ENCODE measurements at places on chromosomes 6 and 20.

GRCh38 chr6:43510827-43511163, 649 bp upstream of the LRRC73 start:
- no peak for DNase-seq

DNA sequence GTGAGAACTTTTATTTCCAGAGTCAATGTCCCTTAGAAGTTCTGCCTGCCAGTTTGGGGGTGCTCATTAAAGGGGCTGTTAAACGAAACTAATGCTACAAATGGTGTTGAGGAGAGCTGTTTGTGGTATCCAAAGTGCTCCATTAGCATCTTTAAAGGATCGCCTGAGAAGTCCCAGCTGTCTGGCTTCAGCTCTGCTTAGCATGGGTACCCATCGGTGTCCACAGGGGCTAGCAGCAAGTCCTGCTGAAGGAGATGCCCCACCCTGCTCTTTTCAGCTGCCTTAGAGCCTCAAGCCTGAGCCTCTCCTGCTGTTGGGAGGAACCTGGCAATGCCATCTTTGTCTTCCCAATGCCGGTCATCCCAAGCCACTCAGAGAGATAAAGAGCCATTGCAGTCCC, 111.1 kb downstream of the FOXO3 start:
- no peak for DNase-seq

DNA sequence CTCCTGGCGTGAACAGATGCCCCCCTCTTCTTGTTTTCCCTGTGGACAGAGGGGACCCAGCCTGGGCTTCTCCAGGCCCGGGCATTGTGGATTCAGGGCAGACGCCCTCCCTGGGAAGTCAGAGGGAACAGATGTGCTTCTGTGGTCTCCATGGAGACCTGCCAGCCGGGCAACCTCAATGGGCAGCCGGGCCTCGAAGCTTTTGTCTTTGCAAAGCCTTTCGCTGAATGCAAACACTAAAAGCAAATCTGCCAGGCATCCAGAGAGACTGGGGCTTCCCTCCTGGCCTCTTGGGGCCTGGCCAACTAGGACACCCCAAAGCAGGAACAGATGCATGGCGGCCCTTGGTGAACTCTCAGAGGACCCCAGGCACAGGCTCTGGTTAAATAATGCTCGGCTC, 370.0 kb upstream of the SULF2 start:
- DNase-seq, result no peak

DNA sequence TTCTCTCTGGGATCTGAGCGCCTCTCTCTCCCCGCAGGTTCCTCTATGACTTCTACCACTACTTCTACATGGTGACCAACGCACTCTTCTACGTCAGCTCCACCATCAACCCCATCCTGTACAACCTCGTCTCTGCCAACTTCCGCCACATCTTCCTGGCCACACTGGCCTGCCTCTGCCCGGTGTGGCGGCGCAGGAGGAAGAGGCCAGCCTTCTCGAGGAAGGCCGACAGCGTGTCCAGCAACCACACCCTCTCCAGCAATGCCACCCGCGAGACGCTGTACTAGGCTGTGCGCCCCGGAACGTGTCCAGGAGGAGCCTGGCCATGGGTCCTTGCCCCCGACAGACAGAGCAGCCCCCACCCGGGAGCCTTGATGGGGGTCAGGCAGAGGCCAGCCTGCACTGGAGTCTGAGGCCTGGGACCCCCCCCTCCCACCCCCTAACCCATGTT, 36.3 kb upstream of the MRGBP start:
- peak; percentile 64 for DNase-seq

- no peak for DNase-seq
These were observed 14.4 kb downstream of the FOXP4 start for GRCh38 chr6:41560431-41561192.

DNA sequence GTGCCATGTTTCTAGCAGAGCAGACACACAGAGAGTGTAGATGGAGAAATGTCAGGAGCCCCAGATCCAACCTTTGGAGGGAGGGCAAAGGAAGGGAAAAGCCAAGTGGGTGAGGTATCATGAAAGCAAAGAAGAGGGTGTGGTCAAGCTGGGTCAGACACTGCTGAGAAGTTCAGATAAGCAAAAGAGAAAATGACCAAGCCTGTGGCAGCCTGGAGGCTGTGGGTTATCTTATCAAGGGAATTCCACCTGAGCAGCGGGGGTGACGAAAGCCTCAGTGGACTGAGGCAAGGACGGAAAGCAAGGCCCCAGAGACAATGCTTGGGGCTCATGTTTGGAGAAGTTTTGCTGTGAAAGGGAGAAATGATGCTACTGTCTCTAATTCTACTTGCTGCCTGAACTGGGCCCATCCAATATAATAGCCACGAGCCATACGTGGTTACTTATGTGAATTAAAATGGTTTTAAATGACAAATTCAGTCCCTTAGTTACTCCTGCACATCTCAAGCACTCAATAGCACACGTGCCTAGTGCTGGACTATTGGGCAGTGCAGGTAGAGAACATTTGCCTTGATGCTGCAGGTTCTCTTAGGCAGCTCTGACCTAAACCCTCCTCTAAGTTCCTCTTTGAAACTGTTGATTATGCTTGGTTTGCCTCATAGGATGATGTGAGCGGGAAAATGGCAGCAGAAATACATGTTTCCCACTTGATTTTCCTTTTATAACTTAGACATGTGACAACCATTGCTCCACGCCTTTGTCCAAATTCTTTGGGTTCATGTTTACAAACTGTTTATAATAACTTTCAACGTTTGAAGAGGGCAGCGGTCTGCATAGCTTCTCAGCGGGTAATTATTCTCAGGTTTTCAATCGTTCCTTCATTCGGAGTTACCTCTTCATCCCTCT, 63.7 kb downstream of the SLC22A23 start:
- DNase-seq, result no peak

DNA sequence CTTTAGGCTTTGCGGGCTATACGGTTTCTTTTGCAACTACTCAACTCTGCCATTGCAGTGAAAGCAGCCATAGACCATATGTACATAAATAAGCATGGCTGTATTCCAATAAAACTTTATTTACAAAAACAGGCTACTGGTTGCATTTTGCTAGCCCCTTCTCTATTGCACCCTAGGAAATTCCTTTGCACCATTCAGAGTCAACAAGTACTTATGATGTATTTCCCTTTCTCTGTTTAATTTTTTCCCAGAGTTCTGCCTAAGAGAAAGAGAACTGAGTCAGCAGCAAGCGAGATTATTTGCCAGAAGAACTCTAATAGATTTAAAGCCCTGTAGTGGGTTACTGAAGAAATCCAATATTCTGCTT, 33.8 kb downstream of the ADGRF1 start:
- no peak for DNase-seq

DNA sequence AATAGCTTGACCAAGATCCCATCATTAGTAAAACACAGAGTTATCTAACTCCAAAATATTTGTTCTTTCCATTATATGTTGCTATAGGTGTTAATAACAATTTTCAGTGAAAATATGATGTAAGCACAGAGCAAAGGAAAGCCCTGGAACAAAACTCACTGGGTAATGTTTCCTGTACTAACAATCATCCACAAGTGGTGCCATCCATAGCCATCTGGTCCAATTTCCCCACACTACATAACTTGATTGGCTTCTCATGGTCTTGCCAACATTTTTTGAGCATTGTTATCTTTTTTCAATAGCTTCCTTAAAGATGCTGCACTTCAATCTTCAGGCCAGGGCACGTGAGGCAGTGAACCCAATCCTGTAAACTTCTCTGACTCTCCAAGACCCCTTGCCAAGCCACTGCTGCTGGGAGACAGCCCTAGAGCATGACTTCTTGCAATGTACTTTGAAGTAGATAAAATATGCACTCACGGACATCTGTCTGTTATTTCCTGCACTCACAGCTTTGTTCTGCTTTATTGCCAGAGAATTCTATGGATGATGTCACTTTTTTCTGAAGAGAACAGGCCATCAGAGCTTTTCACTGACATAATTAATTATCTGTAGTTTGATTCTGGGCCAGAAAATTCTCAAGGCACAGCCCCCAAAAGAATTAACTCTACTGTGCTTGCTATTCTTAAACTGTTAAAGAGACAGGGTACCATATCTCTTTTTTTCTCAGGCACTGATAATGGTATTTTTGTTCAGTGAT, 97.5 kb upstream of the TMEM30A start:
- DNase-seq, result no peak

- no peak for DNase-seq
These were observed 223.4 kb upstream of the MCHR2 start for GRCh38 chr6:100217225-100218012.

GRCh38 chr6:121848523-121849255, 413.2 kb downstream of the GJA1 start:
- DNase-seq, result no peak

DNA sequence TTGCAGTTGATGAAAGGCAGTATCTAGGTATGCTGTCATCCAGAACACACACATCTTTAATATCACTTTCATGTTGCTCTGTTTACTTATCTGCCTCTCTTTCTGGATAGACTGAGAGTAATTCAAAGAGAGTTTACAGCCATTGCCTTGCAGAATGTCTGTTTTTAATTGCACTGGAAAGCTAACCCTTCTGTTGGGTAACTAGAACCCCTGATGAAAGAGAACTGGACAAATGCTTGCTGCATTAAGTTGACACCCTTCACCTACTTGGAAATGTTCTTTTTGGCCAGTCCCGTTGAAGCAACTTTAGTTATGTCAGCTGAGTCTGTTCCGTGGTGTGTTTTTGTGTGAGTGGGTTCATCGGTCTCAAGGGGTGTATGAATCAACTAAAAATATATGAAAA, 383.8 kb upstream of the CITED2 start:
- DNase-seq, result no peak

GRCh38 chr6:52925042-52925441, 15.5 kb upstream of the GSTA3 start:
- no peak for DNase-seq

DNA sequence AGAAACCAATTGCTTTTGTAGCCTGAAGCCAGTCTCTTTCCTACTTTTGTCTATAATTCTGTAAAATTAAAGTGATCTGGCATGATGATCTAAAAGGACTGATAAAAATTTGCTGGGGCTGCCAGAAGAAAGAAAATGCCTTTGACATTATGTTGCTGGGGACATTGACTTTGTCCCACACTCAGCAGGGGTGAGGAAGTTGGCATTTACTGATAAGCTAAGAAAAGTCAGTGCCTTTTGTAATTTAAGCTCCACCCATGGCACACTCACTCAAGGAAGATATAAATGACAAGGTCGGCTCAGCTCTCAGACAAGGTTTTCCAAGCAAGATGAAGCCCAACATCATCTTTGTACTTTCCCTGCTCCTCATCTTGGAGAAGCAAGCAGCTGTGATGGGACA, at the start of gene SEMG1:
SEMG1 (plus strand) TSS at position 309 of the 400 bp plus-strand sequence; CDS start at position 330, 21 bp downstream.
- no peak for DNase-seq

DNA sequence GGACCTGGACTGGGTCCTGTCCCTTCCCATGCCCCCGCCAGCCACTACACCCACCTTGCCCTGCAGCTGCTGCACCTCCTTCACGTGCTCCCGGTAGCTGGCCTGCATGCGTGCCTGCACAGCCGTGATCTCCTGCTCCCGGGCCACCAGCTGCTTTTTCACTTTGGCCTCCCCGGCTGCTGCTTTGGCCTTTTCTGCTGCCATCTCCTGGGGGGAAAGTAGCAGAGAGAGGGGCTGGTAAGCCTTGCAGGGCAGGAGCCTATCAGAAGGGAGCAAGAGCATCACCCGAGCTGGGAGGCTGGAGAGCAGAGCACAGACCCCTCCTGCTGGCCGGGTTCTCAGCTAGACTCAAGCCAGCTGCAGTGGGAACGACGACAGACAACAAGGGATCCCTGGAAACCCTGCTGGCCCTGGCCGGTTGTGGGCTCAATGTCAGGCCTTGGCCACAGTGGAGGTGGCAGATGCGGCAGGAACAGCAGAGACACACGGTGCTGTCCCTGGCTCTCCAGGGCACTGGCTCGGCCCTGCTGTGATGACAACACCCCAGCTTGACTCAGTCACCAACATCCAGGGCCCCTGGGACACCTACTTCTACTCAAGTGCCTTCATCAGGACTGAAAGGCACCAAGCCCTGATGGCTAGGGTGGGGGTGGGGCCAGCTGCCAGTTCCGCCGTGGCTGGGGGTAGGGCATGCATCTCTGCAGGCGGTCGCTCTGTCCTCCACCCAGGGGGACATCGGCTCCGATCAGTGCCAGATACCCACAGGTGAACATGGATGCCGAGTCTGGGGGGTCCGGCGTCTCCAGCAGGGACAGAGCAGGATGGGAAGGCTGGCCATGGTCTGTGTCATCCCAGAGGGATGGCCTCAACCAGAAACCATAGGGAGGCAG, 45.3 kb downstream of the RRBP1 start:
- no peak for DNase-seq

GRCh38 chr6:161268531-161269210, 5.2 kb downstream of the AGPAT4 start:
- no peak for DNase-seq

- DNase-seq, result no peak
These were observed 109.6 kb downstream of the DLL1 start for GRCh38 chr6:170181338-170181690.

DNA sequence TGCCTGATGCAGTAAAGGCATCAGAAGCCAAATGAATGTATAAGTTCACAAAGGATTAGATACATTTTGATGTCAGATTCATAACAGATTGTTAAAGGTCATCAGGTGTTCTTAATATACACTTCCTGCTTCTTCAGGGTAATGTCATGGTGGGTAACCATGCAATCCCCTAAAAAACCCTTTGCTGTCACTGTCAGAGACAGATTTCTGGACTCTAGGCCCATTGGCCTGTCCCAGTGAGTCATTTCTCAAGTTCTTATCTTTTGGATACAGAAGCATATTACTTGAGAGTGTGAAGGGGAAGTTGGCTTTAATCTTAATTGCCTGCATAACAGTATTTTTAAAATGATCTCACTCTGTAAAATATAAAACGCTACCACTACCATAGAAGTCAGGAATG, 895.6 kb upstream of the MAP3K7 start:
- DNase-seq, result no peak

- DNase-seq, result no peak
These were observed 414.0 kb upstream of the OPRM1 start for GRCh38 chr6:153625089-153625488.

DNA sequence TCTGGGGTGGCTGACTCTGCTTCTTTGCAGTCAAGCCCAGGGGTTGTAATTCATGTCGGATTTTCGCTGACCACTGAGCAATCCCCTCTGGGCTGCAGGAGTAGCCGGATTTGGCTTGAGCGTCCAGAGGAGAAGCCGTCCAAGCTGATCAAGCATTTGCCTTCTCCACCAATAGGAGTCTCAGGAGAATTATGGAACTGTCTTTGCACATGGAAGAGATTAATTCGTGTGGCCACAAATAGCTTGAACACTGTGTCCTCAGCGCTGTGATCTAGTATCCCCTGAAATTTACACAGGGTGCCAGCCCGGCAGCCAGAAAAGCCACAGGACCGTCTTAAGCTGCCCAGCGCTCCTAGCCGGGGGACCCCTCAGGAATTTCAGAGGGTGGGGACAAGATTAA, 37.1 kb downstream of the EYA2 start:
- no peak for DNase-seq

GRCh38 chr20:18728870-18729224, 84.7 kb upstream of the SCP2D1 start:
- no peak for DNase-seq

GRCh38 chr6:112237595-112237994, 16.8 kb downstream of the LAMA4 start:
- DNase-seq, result no peak

- no peak for DNase-seq
These were observed 242.6 kb downstream of the ARID1B start for GRCh38 chr6:157019733-157020132.
